Stimulated activated naive CD4-positive, alpha-beta T cell treated with Interleukin-2 at 50 U/mL for 16 hours (primary cell): ENCODE measurements at places on chromosomes 16 and 17.

- no peak for DNase-seq
Observed at GRCh38 chr17:77382356-77382911, 241.7 kb downstream of the SEC14L1 start.

DNA sequence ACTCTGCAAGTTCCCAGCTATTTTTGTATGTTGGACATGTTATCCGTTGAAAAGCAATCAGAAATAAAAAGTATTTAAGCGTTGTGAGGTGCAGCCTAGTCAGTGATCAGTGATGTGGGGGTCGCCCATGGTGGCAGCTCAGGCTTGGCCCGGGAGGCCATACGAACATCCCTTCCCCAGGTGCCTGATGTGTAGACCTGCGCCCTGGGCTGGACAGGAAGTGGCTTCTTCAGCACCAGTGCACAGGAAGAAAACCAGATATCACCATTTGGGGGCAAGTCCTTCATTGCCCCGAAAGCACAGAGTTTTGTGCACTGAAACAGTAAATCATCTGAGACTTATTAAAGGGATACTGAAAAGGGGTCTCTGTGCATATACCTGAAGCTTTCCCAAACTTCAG lies 98.9 kb downstream of the SOCS1 start:
- DNase-seq, result no peak

DNA sequence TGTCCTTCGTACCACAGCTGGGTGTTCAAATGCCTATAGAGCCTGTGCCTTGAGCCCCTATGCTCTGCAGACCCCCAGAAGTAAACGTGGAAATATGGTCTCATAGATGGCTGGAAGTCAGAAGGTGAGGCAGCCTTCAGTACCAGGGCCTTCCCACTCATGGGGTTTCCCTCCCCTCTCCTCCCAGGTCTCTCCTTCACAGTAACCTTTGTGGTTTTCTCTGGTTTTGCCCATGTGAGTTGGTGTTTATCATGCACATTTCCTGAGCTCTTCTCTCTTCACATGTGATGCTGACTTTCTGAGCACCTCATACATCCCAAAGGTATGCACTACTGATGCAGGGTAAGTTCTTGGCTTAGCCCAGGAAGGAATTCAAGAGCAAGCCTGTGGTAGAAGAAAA lies 35.4 kb downstream of the TMEM114 start:
- DNase-seq, result no peak

GRCh38 chr16:70472786-70473433 lies 18.5 kb downstream of the FCSK start:
- DNase-seq, result no peak

GRCh38 chr16:12518241-12519175 lies 285.2 kb downstream of the CPPED1 start:
- DNase-seq, result no peak

- no peak for DNase-seq
Observed at GRCh38 chr17:82092995-82093751, 4.9 kb downstream of the FASN start.

- no peak for DNase-seq
Observed at GRCh38 chr17:61723183-61723582, 132.2 kb upstream of the NACA2 start.

GRCh38 chr17:43114151-43114552 lies 11.0 kb downstream of the BRCA1 start:
- no peak for DNase-seq

DNA sequence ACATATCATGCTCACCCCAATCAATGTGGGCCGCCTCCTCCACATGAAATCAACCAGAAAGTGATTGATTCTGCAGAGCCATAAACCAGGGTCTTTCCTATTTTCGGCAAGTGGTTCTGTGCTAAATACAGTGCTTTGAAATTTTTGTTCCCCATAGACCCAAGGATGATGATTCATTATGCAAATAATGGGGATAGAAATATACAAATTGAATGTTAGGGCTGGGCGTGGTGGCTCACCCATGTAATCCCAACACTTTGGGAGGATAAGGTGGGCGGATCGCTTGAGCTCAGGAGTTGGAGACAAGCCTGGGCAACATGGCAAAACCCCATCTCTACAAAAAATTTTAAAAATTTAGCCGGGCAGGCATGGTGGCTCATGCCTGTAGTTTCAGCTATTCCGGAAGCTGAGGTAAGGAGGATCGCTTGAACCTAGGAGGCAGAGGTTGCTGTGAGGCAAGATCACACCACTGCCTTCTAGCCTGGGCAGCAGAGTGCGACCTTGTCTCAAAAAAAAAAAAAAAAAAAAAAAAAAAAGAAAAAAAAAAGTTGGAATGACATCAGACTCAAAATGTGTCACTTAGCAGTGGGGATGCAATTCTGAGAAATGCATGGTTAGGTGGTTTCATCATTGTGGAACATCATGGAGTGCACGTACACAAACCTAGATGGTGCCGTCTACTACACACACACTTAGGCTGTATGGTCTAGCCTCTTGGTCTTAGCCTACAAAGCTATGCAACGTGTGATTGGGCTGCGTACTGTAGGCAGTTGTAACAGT lies 581.7 kb downstream of the MAF start:
- DNase-seq, result no peak

GRCh38 chr16:89452925-89453324 lies 37.4 kb downstream of the ANKRD11 start:
- no peak for DNase-seq

DNA sequence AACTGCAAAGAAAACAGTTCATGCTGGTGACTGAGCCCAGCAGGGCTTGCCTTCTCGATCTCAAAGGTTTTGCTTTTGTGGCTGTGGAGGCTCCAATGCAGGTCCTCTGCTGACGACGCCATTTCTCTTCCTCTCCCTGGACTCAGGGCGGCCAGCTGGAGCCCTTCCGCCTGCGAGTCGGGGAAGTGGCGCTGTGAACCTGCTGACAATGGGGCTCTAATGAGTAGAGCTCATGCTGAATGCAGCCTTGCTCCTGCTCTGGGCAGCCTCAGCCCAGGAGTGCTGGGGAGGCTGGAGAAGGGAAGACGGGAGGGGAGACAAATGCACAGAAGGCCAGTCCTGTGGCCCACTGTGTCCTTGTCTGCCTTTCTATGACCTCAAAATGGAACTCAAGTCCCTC lies 43.8 kb downstream of the VAC14 start:
- no peak for DNase-seq
